NCI-H510A (cell line): ENCODE measurements at places on chromosomes 12 and 14.

DNA sequence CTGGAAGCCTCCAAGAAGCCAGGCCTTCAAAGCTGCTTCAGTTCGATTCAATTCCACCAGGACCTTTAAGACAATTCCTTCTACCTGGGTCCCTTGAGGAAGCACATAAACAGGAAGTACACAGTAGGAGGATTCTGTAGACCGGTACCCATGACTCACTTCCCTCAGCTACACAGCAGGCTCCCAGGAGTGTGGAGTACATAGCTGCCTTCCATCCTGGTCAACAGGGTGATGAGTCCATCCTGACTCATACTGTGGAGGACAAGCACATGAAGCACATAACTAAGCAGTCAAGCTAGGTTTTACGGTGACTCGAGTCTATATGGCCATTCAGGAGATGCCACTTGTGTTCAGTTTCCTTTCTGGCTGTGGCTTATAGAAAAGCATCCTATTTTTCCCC, 197.6 kb upstream of the RBM19 start:
- DNase-seq: no peak

DNA sequence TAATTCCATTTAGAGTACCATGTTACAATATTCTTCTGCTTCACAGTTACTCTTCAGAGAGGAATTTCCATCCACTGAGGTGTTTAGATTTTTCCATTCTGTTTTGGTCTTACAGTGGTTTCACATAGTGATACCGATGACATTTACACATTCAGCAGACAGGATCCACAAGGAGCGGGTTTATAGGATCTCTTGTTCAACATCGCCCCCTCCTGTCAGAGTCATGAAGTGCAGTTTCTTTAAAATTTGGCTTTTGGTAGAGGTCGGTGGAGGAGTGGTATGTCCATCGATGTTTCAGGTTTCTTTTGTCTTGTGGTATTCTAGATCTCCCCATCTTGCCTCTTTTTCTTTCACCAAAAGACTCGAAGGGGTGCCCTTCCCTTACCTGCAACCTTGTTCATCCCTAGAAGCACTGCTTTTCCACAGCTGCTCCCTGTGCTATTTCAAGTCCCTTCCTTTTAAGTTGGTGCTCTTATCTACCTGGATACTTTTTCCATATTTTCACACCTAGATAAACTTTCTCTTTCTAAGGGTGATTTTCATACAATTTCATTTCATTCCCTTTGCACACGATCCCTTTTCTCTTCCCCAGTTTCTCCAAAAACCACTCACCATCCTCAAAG, 181.3 kb downstream of the ITPR2 start:
- no peak for DNase-seq

GRCh38 chr14:105487449-105487985, 831 bp downstream of the CRIP1 start:
- no peak for DNase-seq

DNA sequence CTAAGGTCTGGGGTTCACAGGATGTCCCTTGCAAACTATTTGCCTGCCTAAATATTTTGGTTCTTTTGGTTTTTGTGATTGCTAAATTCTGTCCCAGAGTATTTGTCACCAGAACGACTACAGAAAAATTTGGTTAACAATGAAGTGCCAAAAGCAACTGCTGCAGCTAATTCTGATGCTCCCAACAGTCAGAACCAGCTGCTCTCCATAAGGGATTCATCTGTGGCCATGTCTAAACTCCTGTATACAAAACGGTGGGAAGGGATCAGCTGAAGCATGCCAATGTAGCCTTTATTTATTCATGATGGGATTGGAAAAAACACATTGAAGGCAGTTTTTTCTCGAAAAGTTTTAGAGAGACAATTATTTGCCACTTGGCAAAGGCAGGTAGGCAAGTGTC, 29.3 kb upstream of the PELI2 start:
- no peak for DNase-seq

GRCh38 chr12:8491646-8492530, 21.4 kb upstream of the CLEC4D start:
- DNase-seq: no peak
